Activated CD4-positive, alpha-beta T cell treated with anti-CD3 and anti-CD28 coated beads, Interleukin-2, amount 10 ng/mL, durations not matched to agents 7 days and 5 days (primary cell): ENCODE measurements at places on chromosomes 5 and 9. TPM values are rescaled to one million over a fixed set of nuclear protein-coding genes. Genes with fewer than 3 reads are reported as not detected.

Gene ANKRD18B
- 0.46 TPM for total RNA-seq

Gene NR6A1
- 0.10 TPM for total RNA-seq

Gene PCDHGB2
- 0.10 TPM for total RNA-seq

Gene ZFP2
- 0.21 TPM for total RNA-seq

Gene LCN15
- total RNA-seq, result not detected

Gene PCDHGA12
- total RNA-seq, result not detected

Gene ARHGEF39
- 11.8 TPM for total RNA-seq

Gene PCDHGC5
- not detected for total RNA-seq

Gene FIBCD1
- not detected for total RNA-seq

Gene HSPB3
- not detected for total RNA-seq

Gene INSYN2B
- total RNA-seq, result not detected

Gene C5orf52
- not detected for total RNA-seq

Gene IFNA13
- total RNA-seq, result not detected

Gene RNF183
- total RNA-seq, result not detected

Gene PKN3
- total RNA-seq, result 8.2 TPM

Gene NIM1K
- 0.75 TPM for total RNA-seq

Gene PTGER4
- 45.7 TPM for total RNA-seq
